ENCODE measurements at places on chromosomes 13 and 19. TPM values are rescaled to one million over a fixed set of nuclear protein-coding genes. Genes with fewer than 3 reads are reported as not detected.

- no peak for DNase-seq
Measured at GRCh38 chr13:40534456-40534855, 132.0 kb downstream of the FOXO1 start.

The CGB2 gene
- polyA plus RNA-seq, result not detected

- no peak for DNase-seq
Measured at GRCh38 chr13:48819376-48819775, 156.3 kb upstream of the FNDC3A start.

- peak; percentile 44 for DNase-seq
Measured at GRCh38 chr13:26785838-26786630, 25.4 kb upstream of the GPR12 start.

GRCh38 chr13:105084931-105085330, 1450.5 kb downstream of the EFNB2 start:
- no peak for DNase-seq

The THAP8 gene
- polyA plus RNA-seq, result 9.6 TPM

The COL4A2 gene
- 37.9 TPM for polyA plus RNA-seq

The LRRC63 gene
- 0.04 TPM for polyA plus RNA-seq

- no peak for DNase-seq
Measured at GRCh38 chr19:292951-293350, 1.7 kb upstream of the PLPP2 start.

The ZNF428 gene
- 27.5 TPM for polyA plus RNA-seq

GRCh38 chr19:42052241-42052863, 17.7 kb downstream of the GRIK5 start:
- no peak for DNase-seq

DNA sequence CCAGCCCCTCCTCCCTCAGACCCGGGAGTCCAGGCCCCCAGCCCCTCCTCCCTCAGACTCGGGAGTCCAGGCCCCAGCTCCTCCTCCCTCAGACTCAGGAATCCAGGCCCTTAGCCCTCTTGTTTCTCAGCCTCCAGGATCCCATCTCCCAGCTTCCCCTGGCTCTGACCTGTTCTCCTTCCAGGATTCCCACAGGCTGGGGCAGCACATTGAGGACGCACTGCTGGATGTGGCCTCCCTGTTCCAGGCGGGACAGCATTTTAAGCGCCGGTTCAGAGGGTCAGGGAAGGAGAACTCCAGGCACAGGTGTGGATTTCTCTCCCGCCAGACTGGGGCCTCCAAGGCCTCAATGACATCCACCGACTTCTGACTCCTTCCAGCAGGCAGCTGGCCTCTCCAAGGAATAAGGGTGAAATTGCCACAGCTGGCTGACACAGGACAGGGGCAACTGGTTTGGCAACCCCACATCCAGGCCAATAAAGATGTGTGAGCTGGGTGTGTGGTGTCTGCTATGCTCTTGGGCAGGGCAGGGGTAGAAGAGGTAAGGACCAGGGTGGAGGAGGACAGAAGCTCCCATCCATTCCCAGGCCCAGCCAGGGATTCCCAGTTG, 22.4 kb downstream of the CPT1C start:
- no peak for DNase-seq

GRCh38 chr19:38661136-38661535, 13.7 kb downstream of the ACTN4 start:
- DNase-seq, result no peak

The CYP4F22 gene
- polyA plus RNA-seq, result 0.04 TPM

The CFAP97D2 gene
- not detected for polyA plus RNA-seq

DNA sequence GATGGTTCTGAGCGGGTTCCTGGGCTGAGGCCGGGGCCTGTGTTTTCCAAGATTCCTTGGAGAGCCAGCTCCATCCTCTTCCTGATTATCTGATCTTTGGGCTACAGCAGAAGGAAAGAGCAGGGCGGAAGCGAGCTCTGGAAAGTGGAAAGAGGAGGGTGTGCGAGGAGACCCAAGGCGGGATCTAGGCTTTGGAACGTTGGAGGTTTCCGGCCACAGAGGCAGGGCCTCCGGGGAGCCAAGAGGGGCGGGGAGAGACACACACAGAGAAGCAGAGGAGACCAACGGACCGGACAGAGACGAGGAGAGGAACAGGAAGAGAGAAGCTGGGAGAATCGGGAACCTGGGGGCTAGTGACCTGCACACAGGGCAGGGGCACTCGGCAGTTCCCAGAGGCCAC, at the start of gene CLEC11A:
Gene CLEC11A, plus strand, starts transcription at position 296 of the 400 bp plus-strand sequence. CDS start 162 bp downstream, outside the sequence.
- DNase-seq, result peak; percentile 68

DNA sequence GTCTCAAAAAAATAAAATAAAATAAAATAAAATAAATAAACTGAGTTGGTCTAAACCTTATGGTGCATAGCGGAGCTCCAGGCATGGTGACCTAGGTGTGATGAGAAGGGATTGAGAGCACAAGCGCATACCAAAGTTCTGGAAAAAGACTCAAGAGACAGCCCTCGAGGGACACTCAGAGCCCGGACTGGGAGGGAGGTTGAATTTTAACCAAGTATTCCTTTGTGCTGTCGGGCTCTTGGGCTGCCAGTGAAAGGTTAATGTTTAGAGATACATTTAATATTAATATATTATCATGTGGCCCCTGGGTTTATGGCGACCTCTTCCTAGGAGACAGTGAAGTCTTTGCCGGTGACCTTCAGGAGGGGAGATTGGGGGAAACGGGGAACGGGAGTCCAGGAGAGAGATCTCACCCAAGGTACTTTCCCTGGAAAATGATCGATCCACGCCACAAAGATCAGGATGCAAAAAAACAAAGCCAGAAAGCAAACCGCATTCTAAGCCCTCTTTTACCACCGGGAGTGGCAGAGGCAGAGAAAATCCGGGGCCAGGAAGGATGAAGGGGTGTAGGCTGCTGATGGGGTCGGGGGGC, 1.6 kb downstream of the FUT6 start:
- no peak for DNase-seq

GRCh38 chr13:22114630-22115311, 443.9 kb downstream of the FGF9 start:
- DNase-seq, result no peak

The ALG11 gene
- 4.2 TPM for polyA plus RNA-seq
